Calu3 (cell line): ENCODE measurements at places on chromosomes 2 and 18. TPM values are rescaled to one million over a fixed set of nuclear protein-coding genes. Genes with fewer than 3 reads are reported as not detected.

The TRMT61B gene
- total RNA-seq = 17.0 and 18.1 TPM in 2 replicates

The NUP35 gene
- total RNA-seq = 35.9 and 38.5 TPM in 2 replicates

The HIBCH gene
- 35.1 and 44.6 TPM in 2 replicates for total RNA-seq

The ZC3H6 gene
- total RNA-seq = 4.4 and 6.6 TPM in 2 replicates

The KCNF1 gene
- not detected in 2 replicates for total RNA-seq

- no peaks in the 10 kb centered on the region for H3K36me3 ChIP-seq
- DNase-seq = no peak
- H3K4me1 ChIP-seq = no peaks in the 10 kb centered on the region
- H3K4me3 ChIP-seq = no peak overlapping the region
- no peak overlapping the region for H3K27ac ChIP-seq
- H3K27me3 ChIP-seq = no peaks in the 10 kb centered on the region
Observed at GRCh38 chr18:67318651-67319050, 197.9 kb downstream of the DSEL start.

DNA sequence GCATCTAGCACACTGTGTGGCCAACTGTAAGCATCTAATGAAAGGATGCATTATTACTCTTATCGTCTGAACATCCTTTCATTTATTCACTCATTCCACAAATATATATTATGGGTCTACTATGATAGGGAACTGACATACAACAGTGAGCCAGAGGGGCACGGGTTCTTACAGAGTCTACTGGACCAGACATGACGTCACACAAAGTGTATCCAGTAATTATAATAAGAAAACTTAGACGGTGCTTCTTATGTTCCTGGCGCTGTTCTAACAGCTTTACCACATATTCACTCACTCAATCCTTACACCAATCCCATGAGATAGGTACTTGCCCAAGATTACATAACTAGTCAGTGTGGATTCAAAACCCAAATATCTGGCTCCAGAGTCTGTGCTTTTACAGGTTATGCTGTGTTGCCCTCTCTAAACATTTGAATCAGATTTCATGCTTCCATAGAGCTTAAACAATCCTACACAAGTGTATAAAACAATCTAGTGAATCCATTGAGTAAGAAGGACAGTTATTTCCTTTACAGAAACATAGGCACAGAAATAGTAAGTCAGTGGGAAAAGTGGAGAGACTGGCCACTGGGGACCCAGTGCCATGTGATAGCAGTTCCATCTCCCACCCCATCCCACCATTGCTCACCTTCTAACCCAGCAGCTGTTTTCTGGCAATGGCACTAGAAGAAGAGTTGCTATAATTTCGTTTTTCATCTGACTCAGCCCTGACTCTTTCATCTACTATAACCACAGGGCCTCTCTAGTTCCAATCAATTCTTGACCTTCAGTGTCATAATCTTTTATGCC lies 24.2 kb upstream of the ARL5A start:
- H3K27ac ChIP-seq = no peak overlapping the region
- no peaks in the 10 kb centered on the region for H3K27me3 ChIP-seq
- H3K4me1 ChIP-seq = peaks cover 7% of the 10 kb centered on the region
- DNase-seq = no peak

DNA sequence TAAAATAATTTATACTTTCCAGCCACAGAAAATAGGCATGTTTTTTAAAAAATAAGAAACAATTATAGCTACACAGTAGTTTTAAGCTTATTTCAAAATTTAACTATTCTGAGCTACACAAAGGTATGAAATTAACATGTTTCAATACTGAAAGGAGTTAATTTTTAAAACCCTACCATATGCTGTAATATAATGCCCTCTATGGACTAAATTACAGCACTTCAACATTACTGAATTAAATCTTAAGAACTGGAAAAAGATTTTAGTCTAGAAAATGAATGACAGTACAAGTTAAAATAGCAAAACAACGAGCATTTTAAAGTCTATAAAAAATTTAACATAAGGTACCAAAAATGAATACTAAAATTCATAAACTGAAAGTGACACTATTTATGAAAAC lies 36.3 kb downstream of the RTN4 start:
- peaks cover 29% of the 10 kb centered on the region for H3K36me3 ChIP-seq
- H3K4me3 ChIP-seq = no peak overlapping the region
- H3K4me1 ChIP-seq = peaks cover 52% of the 10 kb centered on the region
- H3K27ac ChIP-seq = no peak overlapping the region

GRCh38 chr2:162037028-162037795 lies 36.8 kb downstream of the DPP4 start:
- no peak for DNase-seq
- H3K4me3 ChIP-seq = no peak overlapping the region
- no peaks in the 10 kb centered on the region for H3K36me3 ChIP-seq
- H3K4me1 ChIP-seq = no peaks in the 10 kb centered on the region

DNA sequence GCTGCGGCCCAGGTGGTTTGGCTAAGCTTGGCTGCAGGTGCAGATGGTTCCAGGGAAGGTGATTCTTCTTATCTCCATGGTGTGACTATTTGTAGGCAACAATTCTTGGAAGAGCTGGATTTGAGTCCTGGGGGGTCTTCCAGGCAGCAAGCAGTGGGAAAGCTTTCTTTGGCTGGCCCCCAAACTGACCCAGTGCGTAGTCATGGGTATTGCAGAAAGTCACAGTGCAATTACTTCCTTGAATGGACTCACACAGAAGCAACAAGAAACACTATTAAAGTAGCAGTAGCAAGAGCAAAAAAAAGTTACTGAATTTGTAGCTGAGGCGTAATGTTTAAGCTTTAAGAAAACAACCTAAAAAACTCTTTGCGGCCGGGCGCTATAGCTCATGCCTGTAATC lies 293.6 kb upstream of the ATP5MC3 start:
- H3K4me3 ChIP-seq = no peak overlapping the region
- no peak overlapping the region for H3K27ac ChIP-seq
- H3K4me1 ChIP-seq = peaks cover 25% of the 10 kb centered on the region
- H3K36me3 ChIP-seq = no peaks in the 10 kb centered on the region

DNA sequence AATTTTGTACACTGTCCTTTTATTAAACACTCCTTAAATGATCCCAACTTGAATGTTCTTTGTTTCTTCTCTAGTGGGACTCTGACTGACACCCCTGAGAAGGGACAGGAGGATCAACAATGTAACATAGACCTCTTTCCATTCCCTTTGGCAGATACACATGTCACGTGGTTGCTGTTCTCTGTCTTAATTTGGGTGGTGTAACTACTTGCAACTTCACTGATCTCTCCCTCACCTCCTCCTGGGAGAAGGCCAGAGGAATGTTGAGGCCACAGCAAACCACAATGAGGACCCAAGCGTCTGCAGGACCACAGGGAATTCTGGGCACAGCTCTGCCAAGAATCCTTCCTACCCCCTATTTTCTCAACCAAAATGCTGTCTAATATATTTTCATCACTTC lies 205.6 kb downstream of the RTP5 start:
- peaks cover 15% of the 10 kb centered on the region for H3K36me3 ChIP-seq
- DNase-seq = no peak
- no peaks in the 10 kb centered on the region for H3K27me3 ChIP-seq
- H3K27ac ChIP-seq = peak overlapping the region; percentile 97
- H3K4me3 ChIP-seq = peak overlapping the region; percentile 21

DNA sequence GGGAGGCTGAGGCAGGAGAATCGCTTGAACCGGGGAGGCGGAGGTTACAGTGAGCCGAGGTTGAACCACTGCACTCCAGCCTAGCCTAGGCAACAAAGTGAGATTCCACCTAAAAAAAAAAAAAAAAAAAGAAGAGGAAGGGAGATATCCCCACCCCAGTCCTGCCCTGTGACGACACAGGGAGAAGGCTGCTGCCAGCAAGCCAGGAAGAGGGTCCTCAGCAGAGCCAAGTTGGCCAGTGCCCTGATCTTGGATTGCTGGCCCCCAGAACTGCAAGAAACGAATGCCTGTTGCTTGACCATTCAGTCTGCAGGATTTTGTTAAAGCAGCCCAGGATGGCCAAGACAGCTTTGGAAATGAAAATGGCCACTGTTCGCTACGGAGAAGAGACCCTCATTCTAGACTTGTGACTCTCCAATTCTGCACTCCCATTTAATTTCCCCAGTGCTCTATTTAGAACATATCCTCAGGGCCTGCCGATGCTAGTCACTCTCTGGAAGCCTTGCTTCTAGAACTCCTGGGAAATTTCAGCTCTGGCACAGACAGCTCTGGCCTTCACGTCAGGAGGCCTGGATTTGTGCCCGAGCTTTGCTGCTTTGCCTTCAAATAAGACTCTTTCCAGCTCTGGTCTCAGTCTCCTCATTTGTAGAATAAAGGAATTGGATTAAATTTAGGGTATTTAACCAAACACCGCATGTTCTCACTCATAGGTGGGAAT lies 15.7 kb upstream of the AMMECR1L start:
- H3K36me3 ChIP-seq = no peaks in the 10 kb centered on the region
- peaks cover 18% of the 10 kb centered on the region for H3K27me3 ChIP-seq
- DNase-seq = no peak
- H3K27ac ChIP-seq = no peak overlapping the region
- no peaks in the 10 kb centered on the region for H3K4me1 ChIP-seq
